ENCODE measurements at places on chromosomes 12 and 14. TPM values are rescaled to one million over a fixed set of nuclear protein-coding genes. Genes with fewer than 3 reads are reported as not detected.

SELPLG gene
- 3.5 TPM for total RNA-seq

TMEM132D gene
- total RNA-seq, result 0.35 TPM

ALDH6A1 gene
- 375 TPM for total RNA-seq

CISTR gene
- total RNA-seq, result not detected

DNAJC22 gene
- total RNA-seq, result 36.5 TPM

APAF1 gene
- 12.3 TPM for total RNA-seq

DNA sequence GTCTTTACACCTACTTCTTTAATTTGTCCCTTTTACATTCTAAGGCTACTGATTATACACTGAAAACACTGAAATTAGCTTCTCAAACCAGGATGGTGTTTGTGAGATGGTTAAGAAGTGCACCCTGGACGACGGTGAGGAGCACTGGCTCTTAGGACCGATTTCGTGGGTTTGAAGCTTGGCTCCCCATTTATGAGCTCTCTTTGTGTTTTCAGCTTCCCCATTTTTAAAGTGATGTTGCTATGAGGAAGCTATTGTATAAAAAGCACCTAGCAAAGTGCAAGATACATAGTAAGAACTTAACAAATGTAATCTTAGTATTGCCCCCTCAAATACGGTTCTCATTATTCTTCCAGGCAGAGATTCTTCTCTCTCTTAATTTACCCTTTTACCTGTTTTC lies 4.7 kb downstream of the NFYB start:
- H3K36me3 ChIP-seq, result no peaks in the 10 kb centered on the region
- no peak for DNase-seq
- peak overlapping the region; percentile 59 for H3K27ac ChIP-seq
- H3K4me3 ChIP-seq, result no peak overlapping the region
- H3K27me3 ChIP-seq, result no peaks in the 10 kb centered on the region

- no peaks in the 10 kb centered on the region for H3K27me3 ChIP-seq
- peak overlapping the region; percentile 76 for H3K27ac ChIP-seq
- H3K4me1 ChIP-seq, result no peaks in the 10 kb centered on the region
- DNase-seq, result peak; percentile 54
- no peaks in the 10 kb centered on the region for H3K36me3 ChIP-seq
Observed at GRCh38 chr12:107670999-107671643, 14.5 kb upstream of the PWP1 start.

DNA sequence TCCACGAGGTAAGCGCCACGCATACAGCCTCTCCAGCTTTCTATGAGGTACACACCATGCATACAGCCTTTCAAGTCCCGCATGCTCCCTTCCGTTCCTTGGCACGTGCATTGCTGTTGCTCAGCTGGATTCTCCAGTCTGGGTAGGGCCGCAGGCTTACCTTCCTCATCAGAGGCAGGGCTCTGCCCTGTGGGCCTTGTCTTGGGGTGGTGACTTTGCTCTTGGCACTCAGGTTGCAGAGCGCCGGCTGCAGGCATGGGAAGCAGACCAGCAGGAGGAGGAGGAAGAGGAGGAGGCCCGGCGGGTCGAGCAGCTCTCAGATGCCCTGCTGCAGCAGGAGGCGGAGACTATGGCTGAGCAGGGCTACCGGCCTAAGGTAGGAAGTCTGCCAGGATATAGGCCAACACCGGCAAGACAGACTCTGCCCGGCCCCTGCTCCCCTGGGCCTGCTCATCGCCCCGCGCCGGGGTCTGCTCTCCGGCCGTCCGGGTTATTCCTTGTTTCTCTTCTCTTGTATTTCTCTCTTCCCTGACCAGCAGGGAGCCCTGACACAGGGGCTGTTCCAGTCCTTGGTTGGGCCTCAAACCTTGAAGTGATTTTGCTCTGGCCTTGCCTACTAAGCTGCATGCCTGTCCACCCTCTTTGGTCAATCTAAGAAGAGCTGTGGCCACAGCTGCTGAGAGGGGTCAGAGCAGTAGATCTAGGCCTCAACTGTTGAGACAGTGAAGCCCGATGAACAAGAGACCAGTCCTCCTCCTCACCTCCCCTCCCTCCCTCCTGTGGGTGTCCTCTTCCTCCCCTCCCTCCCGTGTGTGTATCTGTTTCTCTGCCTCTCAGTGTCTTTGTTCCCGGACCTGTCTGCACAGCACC lies 15.3 kb downstream of the TCHP start:
- peaks cover 9% of the 10 kb centered on the region for H3K4me1 ChIP-seq
- DNase-seq, result no peak
- H3K36me3 ChIP-seq, result peaks cover 16% of the 10 kb centered on the region
- no peak overlapping the region for H3K4me3 ChIP-seq

DNA sequence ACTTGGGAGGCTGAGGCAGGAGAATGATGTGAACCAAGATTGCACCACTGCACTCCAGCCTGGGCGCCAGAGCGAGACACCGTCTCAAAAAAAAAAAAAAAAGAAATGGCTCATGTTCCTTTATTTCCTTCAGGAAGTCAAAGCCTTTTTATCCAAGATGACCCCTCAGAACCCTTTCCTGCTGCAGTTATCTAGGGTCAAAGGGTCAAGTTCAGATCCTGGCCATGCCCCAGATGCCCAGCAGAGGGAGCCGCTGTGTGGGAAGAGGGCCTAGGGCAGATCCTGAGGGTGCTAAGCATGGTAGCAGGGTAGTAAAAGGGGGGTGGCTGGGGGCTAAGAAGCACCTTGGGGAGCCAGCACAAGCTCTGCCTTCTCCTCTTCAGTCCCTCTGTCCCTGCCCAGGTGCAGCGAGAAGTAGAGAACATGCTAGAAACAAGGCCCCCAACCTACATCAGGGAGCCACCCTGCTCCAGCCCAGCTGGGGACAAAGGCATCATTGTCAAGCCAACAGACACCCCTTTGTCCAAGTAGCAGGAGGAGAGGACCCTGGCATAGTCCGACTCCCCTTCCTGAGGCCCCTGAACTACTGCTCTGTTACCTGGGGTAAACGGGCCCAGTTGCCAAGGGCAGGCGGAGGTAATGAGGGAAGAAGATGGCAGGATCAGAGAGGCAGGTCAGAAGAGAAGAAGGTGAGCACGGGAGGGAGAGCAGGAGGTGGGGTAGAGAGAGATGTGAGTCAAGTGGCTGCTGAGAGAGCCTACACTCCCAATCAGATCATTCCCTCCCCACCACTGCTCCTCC lies 6.5 kb downstream of the NFE2 start:
- H3K27me3 ChIP-seq, result no peaks in the 10 kb centered on the region
- no peak overlapping the region for H3K27ac ChIP-seq
- no peaks in the 10 kb centered on the region for H3K4me1 ChIP-seq
- H3K36me3 ChIP-seq, result no peaks in the 10 kb centered on the region
- peak; percentile 74 for DNase-seq

DNA sequence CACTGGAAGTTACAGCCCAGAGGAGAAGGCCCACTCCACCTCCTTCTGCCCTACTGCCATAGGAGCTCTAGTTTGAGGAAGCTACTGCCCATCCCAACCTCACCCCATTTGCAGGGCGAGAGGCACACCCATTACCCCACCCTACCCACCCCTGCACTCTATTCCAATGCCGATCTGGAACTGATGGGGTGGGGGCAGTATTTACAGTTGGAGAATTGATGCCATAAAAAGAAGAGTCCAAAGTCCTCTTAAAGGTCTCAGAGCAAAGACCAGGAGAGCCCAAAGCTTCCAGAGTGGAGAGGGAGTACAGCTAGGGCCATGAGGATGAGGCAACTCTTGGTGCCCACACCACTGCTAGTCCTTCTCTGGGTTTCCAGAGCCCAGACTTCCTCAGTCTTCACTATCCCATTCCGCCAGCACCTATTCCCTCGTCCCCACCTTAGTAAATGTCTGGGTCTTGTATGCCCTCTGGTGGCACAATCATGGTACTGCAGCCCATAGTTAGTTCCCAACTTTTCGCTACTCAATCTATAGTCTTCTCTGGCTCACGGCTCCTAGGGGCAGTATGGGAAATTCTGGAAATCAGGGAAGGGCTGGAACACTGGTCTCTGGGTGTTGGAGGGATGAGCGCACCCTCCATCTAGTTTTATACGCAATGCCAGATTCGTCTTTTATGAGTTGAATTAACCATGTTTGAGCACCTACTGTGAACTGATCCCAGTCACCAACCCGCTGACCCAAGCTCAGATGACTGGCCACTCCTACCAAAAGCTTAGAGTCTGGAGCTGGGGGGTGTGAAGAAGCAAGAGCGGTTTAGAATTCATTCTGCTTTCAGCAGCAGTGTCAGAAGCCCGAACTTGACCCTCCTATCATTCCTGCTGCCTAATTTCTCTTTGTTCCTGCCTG lies 6.9 kb upstream of the ADCY6 start:
- H3K4me3 ChIP-seq, result no peak overlapping the region
- H3K27ac ChIP-seq, result no peak overlapping the region
- DNase-seq, result peak; percentile 47
- no peaks in the 10 kb centered on the region for H3K36me3 ChIP-seq

- no peak overlapping the region for H3K27ac ChIP-seq
- no peaks in the 10 kb centered on the region for H3K27me3 ChIP-seq
Observed at GRCh38 chr12:51721282-51721940, 127.1 kb downstream of the FIGNL2 start.

DNA sequence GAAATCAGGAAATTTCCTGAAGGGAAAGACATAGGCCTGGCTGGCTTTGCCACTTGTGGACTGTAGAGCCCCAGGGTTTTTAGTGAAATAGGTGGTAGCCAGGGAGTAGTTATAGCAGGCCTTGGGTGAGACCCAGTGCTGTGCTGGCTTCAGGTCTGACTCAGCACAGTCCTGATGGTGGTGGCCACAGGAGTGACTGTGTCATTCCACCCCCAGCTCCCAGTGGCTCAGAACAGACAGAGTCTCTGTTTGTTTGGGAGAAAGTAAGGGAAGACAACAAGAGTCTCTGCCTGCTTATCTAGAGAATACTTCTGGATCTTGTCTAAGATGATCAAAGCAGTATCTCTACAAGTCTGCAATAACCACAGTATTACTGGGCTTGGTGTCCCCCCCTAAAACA lies 27.5 kb upstream of the OR6J1 start:
- H3K36me3 ChIP-seq, result no peaks in the 10 kb centered on the region
- H3K27ac ChIP-seq, result no peak overlapping the region
- no peak overlapping the region for H3K4me3 ChIP-seq
- no peak for DNase-seq

- no peaks in the 10 kb centered on the region for H3K36me3 ChIP-seq
- no peak overlapping the region for H3K4me3 ChIP-seq
- no peak for DNase-seq
- no peaks in the 10 kb centered on the region for H3K27me3 ChIP-seq
Observed at GRCh38 chr14:69004731-69005431, 25.8 kb upstream of the ACTN1 start.

GRCh38 chr14:67644428-67644827 lies 24.7 kb downstream of the ARG2 start:
- no peaks in the 10 kb centered on the region for H3K4me1 ChIP-seq
- no peaks in the 10 kb centered on the region for H3K27me3 ChIP-seq
- no peak overlapping the region for H3K27ac ChIP-seq
- H3K36me3 ChIP-seq, result no peaks in the 10 kb centered on the region
- no peak overlapping the region for H3K4me3 ChIP-seq
- DNase-seq, result no peak

GRCh38 chr14:102568115-102568614 lies 24.3 kb upstream of the RCOR1 start:
- no peaks in the 10 kb centered on the region for H3K27me3 ChIP-seq
- H3K4me1 ChIP-seq, result no peaks in the 10 kb centered on the region
- H3K27ac ChIP-seq, result no peak overlapping the region
- DNase-seq, result no peak
- H3K36me3 ChIP-seq, result no peaks in the 10 kb centered on the region

DNA sequence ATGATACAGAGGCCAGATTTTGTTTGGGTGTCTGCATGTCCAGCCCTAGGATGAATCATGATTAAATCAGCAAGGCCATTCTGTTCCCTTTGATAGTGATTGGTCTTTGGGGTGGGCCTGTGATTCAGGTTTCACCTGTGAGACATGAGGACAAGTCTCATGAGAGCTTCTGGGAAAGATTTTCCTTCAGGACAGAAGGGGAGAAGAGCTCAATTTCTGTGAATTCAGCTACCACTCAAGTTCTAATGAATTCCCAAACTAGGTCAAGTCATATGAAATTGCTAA lies 73.4 kb downstream of the ZNF664 start:
- no peak overlapping the region for H3K27ac ChIP-seq
- H3K27me3 ChIP-seq, result no peaks in the 10 kb centered on the region
- no peaks in the 10 kb centered on the region for H3K36me3 ChIP-seq
- no peaks in the 10 kb centered on the region for H3K4me1 ChIP-seq
- H3K4me3 ChIP-seq, result no peak overlapping the region

GRCh38 chr14:104741803-104742251 lies 11.1 kb upstream of the SIVA1 start:
- H3K36me3 ChIP-seq, result no peaks in the 10 kb centered on the region
- H3K27me3 ChIP-seq, result no peaks in the 10 kb centered on the region
- no peak overlapping the region for H3K27ac ChIP-seq
- no peak overlapping the region for H3K4me3 ChIP-seq

DNA sequence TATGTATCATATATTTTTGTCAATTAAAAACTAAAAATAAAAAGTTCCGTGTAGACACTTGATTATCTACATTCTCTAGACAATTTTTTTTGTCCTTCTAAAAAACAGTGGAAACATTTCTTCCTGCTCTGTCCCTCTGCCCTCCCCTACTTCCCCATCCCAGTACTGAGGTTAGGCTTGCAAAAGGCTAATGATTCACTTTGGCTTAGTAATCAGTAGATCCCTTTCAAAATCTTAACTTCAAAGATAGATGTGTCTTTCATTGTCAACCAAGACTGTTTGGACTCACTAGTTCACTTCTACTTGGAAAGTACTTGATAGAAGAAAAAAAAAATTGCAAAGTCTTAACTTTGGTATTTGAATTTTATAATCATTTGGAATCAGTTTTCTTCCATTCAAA lies 3.8 kb downstream of the SETD3 start:
- no peak overlapping the region for H3K27ac ChIP-seq
- H3K36me3 ChIP-seq, result no peaks in the 10 kb centered on the region

DNA sequence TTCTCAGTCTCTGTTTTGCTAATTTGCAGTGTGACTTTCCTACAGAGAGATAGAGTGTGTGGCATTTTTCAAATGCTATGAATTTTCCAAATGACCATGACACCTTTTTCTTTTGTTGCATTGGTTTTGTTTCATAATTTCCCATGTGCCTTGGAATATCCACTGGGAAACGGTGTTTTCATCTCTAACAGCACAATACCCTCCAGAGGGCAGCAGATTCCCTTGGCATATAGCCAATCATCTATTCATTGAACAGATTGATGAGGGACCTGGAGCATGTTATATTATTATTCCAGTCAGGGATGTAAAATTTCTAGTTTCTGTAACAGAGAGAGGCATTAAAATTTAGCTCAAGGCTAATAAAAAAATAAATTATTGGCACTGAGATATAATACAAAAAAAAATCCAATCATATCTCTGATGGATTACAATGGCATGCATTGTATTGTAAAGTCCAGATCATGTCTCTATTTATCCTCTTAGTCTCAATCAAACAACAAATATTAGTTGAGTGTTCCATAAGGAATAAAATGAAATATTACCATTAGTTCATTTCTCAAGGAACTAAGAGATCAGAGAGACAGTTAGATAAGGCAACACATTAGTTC lies 29.6 kb upstream of the NTN4 start:
- no peaks in the 10 kb centered on the region for H3K4me1 ChIP-seq
- H3K4me3 ChIP-seq, result no peak overlapping the region
- no peaks in the 10 kb centered on the region for H3K36me3 ChIP-seq
- no peaks in the 10 kb centered on the region for H3K27me3 ChIP-seq
- H3K27ac ChIP-seq, result no peak overlapping the region
- DNase-seq, result no peak

- H3K4me1 ChIP-seq, result no peaks in the 10 kb centered on the region
- no peaks in the 10 kb centered on the region for H3K27me3 ChIP-seq
- DNase-seq, result no peak
- no peak overlapping the region for H3K4me3 ChIP-seq
- H3K27ac ChIP-seq, result no peak overlapping the region
Observed at GRCh38 chr12:97564236-97564635, 101.6 kb downstream of the RMST start.
